HS-5 (cell line): ENCODE measurements at places on chromosomes 3 and 15.
A peak's percentile ranks its signal among the peaks of the same experiment; 100 is the strongest.

- no peak for DNase-seq
Measured at GRCh38 chr3:82281205-82281604, 519.8 kb upstream of the GBE1 start.

- DNase-seq: no peak
Measured at GRCh38 chr15:40633178-40633577, 39.1 kb downstream of the KNL1 start.

GRCh38 chr3:108477511-108478147, 32.8 kb downstream of the MYH15 start:
- no peak for DNase-seq

GRCh38 chr3:64321747-64322146, 96.5 kb upstream of the PRICKLE2 start:
- peak; percentile 69 for DNase-seq
